ENCODE measurements at places on chromosomes 3 and 15.

GRCh38 chr3:170760174-170760526 lies 109.8 kb downstream of the RPL22L1 start:
- DNase-seq, result no peak

GRCh38 chr15:90691369-90691768 lies 25.8 kb upstream of the BLM start:
- DNase-seq, result no peak

GRCh38 chr3:101292027-101292426 lies 28.3 kb downstream of the IMPG2 start:
- no peak for DNase-seq

DNA sequence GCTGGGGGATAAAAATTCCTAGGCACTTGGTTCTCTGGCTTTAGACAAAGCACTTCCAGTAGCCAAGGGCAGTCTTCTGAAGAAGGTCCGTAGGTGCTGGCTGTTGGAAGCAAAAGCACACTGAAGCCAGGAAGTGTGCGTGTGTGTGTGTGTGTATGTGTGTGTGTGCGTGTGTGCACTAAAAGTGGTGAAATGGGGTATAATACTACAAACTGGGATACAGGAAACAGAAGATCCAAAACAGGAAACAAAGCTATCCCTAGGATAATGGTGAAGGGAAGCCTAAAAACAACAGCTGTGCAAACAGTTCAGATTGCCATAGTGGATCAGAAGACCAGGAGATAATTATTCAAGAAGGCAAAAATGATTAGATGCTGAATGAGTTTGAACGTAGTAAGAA lies 103.4 kb downstream of the IL20RB start:
- peak; percentile 14 for DNase-seq

DNA sequence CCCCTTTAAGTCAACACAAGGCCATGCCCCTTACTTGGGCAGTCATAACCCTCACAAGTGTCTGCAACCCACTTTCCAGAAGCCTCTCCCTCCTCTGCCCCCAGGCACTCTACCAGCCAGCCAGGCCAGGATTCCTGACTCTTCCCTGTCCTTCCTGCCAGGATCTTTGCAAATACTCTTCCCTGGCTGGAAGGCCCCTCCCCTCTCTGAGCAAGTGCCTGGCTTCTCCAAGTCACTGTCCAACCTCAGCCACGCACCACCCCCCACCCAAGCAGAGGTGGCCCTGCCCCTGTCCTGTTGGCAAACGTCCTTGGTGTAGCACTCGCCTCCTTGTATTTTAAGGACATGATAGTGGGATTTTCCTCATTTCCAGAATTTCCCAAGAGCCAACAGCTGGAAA lies 54.7 kb upstream of the USP3 start:
- peak; percentile 76 for DNase-seq

DNA sequence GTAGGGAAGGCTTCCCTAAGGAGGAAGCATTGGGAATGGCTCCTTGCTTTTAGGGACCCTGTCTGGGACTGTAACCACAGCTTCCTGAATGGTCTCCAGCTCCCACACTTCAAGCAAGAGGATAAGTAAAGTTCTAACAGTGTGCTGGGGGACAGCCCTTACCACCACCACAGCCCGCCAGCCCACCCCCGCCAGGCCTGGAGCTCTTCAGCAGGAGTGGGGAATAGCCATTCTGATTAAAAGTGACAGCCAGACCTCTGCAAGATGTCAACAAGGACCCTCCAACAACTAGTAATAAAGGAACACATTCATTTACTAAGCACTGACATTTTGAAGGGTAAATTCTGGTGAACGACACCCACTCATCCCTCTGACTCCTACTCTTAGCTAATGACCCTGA lies 49.4 kb downstream of the CPN2 start:
- DNase-seq, result no peak

DNA sequence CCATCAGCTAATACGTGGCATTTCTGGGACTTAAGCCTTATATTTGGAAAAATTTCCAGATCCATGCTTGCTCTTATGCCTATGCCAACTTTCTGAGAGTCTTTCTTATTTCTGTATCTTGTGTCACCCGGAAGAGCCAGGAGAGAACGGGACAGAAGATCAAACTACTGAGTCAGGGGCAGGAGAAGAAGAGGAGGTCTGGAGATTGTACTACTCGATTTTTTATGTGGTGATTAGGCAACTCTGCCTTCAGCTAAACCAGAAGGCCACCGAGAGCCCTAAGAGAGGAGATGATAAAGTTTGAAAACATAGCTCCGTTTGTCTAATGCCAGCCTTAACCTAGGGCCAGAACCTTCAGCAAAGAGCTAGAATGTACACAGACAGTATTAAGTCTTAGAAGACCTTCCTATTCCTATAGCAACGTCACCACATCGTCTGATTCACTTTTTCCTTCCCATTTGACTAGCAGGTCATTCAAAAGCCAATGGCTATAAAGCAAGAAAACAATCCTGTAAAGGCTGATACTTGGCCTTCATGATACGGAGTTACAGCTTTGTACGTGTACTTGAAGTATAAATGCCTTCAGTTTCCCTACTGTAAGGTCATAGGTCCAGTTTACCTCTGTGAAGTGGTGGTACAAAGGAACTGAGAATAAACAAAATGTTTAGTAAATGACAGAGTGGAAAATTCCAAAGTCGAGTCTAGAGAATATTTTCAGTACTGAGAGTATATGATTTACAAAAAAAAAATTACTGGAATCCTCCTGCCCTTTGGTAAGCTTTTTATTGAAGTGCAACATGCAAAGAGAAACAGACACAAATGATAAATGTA lies 96.1 kb upstream of the ICE2 start:
- DNase-seq, result no peak
